ENCODE measurements at places on chromosomes 12 and 14. TPM values are rescaled to one million over a fixed set of nuclear protein-coding genes. Genes with fewer than 3 reads are reported as not detected.

Gene APOF
- not detected for total RNA-seq

Gene OR6C2
- not detected for total RNA-seq

Gene ANKS1B
- total RNA-seq: not detected

Gene ITGB7
- total RNA-seq: not detected

Gene TMEM132D
- total RNA-seq: 0.25 TPM

Gene YAF2
- total RNA-seq: 27.8 TPM

Gene CBLN3
- not detected for total RNA-seq

DNA sequence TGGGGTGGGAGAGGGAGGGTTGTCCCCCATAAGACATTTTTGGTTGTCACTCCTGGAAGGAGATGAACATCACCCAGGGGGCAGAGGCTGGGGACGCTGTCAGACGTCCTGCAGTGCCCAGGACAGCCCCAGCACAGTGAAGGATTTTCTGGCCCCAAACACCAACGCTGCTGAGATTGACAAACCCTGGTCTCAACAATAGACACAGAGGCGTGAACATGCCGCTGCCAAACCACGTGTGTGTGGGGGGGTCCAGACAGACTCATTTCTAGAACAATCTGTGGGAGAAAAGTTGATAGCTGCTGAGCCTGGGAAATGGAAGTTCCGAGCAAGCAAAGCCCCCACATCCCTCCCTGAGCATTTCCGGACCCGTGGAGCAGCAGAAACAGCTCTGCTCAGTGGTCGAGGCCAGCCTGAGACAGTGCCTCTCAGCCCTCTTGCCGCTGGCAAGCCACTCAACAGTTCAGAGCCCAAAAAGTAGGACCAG is 43.8 kb upstream of the CLMN start:
- DNase-seq: no peak

GRCh38 chr12:69115951-69116350 is 123.4 kb upstream of the CPSF6 start:
- DNase-seq: no peak

DNA sequence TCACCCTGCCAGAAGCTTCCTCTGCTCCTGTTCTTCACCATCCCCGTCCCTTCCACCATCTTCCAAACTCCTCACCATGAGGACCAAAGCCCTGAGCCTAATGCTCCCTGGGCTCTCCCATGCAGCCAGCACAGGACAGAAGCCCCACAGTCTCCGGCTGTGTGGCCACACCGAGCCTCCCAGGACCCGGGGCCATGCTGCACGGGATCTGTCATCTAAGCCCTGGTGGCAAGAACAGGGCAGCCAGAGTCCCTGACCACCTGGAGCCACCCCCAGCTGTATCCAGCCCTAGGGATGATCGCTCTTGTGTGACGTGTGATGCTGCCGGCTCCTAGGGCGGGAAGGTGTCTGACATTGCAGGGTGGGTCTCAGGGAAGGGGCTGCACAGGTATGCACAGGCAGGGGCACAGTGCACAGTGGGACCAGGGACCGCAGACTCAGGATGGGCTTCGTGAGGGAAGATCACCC is 8.1 kb downstream of the TMEM179 start:
- no peak for DNase-seq

DNA sequence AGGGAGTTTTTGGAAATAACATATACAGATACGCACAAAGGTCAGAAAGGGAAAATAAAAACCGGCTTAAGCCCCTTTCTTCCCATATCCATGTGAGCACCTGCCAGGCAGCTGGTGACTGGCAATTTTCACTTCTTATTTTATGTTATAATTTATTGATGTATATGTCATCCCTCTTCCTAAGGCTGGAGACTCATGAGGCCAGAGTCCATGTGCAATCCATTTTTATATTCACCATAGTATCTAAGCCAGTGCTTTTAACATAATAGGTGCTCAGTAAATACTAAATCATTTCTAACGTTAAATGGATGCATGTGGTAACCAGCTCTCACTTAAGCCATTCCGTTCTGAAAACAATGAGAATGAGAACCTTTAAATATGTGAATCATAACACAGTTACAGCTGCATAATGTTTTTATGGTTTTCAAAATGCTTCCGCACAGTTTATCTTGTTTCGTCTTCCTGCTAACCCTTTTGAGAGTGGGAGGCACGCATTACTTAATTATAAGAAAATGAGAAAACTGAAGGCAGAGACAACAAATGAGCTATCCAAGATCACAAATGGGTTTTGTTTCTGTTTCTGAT is 178.3 kb downstream of the CACNA1C start:
- no peak for DNase-seq

GRCh38 chr14:52348279-52348678 is 34.2 kb downstream of the PTGER2 start:
- no peak for DNase-seq

GRCh38 chr12:78183824-78184223 is 353.1 kb downstream of the NAV3 start:
- DNase-seq: no peak

DNA sequence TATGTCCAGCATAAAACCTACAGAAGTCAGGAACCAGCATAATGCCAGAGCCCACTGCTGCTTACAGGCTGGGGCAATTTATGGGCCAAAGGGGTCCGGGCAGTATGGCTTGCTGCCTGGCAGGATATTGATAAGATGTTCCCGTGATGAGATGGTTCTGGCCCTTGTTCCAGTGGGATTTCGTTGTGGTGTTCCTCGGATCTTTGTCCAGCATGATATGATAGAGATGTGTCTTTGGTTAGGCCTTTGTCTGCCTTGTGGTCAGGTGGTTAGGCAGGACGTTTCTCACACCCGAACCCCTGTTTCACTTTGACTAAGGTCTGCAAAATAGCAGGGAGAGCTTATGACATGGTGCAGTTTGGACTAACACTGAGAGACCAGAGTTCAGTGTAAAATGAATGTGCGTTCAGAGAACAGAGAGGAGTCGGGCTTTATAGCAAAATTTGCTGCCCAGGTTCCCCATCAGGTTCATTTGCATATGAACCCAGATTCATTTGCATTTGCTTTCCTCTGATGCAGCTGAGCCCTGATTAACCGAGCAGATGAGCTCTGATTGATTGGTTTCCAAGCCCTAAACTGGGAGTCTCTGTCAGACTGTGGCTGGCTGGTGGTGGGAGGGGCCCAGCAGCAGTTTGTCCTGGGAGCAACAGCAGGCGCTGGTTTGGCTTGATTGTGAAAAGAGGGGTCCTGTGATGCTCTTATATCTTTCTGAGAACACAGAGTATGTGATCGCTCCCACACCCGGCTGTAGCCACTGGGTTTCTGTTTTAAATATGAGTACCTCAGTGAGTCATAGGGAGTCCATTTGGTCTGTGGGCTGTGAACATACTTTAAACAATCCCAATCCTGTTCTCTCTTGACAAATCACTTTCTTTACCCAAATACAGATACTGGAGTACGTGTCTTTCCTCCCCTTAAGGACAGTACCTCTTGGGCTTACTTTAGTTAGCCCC is 156.3 kb upstream of the PZP start:
- DNase-seq: no peak

DNA sequence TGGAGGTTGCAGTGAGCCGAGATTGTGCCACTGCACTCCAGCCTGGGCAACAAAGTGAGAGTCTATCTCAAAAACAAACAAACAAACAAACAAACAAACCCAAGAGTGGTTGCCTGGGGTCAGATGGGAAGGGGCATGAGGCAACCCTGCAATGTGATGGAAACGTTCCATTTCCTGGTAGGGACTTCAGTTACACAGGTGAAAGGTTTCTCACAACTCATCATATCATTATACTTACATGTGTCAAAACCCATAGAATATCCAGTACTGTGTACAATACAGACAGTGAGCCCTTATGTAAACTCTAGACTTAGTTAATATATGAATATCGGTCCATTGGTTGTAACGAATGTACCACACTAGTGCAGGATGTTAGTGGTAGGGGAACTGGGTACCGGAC is 7.2 kb upstream of the KLC1 start:
- no peak for DNase-seq

GRCh38 chr12:9740106-9740750 is 7.3 kb upstream of the CLECL1 start:
- no peak for DNase-seq

DNA sequence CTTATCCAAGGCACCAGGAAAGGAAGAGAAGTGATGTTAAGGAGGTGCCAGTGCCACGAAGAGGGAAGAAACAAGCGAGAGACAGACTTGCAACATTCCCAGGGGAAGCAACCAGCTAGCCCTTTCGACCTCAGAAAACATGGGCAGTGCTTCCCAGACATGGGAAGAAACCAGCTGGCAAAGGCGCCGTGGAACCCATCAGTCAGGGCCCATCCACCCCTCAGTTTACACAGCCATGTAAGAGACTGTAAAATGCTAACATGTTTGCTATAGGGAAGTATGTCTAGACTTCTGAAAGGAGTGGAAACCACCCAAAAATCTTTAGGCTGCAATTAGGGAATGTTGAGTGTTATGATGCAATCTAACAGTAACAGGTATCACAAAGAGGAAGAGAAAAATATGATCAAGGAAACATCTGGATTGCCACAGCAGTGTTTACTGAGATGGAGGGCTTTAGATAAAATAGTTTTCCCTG is 26.3 kb downstream of the ANAPC5 start:
- no peak for DNase-seq

DNA sequence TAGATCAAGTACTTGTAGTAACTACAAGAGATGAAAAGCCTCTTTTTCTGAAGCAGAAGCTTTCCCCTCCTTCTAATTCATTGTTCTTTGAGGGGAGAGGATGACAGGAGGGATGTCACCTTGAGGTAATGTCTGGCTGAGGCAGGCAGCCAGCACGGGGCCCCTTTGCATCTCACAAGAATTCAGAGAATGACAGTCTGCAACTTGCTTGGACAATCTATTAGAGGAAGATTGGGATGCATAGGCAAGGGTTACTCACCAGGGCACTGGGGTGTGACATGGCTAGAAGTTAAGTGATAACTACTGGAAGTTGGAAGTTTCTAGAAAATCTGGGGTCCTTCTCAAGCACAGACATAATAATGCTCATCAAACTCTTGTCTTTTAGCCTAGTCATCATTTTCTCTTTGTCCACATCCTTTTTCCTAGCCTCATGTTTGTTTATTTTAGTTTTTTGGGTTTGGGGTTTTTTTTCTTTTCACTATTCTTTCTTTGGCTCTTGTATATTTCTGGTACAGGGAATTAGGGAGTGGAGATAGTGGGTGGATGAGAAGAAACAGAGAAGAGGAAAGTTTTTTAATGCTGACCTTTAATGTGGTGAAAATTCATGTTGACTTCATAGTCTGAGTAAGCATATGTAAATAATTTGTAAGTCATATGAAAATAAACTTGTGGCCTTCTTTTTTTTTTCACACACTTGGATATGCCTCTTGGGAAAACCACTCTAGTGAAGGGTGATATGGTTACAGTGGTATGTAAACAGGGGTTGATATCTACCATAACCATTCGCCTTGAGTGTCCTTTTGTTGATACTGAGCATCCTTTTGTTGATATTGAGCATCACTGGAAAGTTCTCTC is 55.1 kb downstream of the TTLL5 start:
- peak; percentile 18 for DNase-seq

- DNase-seq: no peak
Measured at GRCh38 chr12:124380796-124381455, 86.0 kb downstream of the RFLNA start.

GRCh38 chr12:115968211-115968610 is 309.3 kb downstream of the MED13L start:
- DNase-seq: no peak

DNA sequence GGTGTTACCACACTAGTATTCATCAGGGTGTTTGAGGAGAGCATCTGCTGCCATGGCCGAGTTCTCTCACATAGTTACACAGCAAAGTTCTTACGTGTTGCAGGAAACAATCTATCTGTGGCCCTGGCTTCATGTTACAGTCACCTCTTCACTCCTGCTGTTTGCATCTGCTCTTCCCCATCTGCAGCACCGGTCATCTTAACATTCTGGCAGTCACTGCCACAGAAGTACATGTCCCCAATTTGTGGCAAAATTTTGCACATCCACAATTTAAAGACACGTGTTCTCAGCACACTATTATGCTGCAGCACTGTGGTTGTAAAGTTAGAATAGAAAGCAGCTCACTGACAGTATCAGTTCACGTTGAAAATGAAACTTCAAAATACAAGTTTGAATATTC is 23.2 kb downstream of the MAPK1IP1L start:
- no peak for DNase-seq

- DNase-seq: no peak
Measured at GRCh38 chr14:72679536-72680151, 214.3 kb downstream of the DPF3 start.

DNA sequence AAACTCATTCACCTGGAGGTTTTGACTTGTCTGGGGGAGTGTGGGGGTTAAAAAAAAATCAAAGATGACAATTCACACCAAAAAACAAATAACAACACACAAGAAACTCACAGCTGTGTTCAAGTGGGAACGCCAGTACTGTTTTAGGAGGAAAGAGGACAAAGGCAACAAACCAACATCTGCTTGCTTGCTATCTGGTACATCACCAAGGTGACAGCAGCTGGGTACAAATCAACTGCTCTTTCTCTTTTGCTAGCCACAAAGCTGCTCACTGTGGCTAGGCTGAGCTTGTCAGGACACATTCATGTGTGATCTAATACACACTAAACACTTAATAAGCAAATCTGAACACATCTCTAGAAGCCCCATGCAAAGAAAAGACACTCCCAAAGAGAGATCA is 128.0 kb upstream of the RAP1B start:
- DNase-seq: no peak

DNA sequence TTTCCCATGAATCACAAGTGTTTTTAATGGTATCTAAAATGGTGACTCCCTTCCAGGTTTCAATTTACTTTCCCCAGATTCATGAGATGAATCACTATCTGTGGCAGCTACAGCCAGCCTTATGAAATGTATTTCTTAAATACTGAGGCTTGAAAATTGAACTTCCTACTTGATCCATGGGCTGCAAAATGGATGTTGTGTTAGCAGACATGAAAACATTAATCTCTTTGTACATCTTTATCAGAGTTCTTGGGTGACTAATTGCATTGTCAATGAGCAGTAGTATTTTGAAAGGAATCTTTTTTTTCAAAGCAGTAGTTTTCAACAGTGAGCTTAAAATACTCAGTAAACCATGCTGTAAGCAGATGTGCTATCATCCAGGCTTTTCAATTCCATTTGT is 250.8 kb downstream of the SLC6A15 start:
- no peak for DNase-seq

- no peak for DNase-seq
Measured at GRCh38 chr12:13465635-13466034, 269.1 kb downstream of the EMP1 start.

DNA sequence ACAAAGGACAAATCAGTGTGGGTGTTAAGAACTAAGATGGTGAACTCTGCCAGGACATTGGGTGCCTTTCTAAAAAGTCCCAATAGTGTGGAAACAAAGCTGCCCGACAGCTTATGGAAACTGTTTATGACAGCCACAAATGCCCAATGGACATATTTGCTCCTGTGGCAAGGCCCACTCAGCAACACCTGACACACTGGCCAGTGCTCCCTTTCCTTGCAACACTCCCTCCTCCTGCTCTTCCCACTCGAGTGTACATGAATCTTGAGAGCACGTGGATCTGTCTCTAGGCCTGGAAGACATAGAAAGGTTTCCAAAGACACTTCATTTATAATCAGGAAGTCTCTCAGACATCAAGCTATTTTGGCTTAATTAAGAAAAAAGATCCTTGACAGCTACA is 14.2 kb upstream of the LRIG3 start:
- DNase-seq: no peak

Measured in MG63 (cell line).